NCI-H1930 (cell line): ENCODE measurements at places on chromosomes 5 and 9.

- DNase-seq, result no peak
These were observed 11.1 kb upstream of the AQP3 start for GRCh38 chr9:33458444-33458843.

GRCh38 chr5:78419396-78419795, 59.0 kb downstream of the SCAMP1 start:
- DNase-seq, result no peak

DNA sequence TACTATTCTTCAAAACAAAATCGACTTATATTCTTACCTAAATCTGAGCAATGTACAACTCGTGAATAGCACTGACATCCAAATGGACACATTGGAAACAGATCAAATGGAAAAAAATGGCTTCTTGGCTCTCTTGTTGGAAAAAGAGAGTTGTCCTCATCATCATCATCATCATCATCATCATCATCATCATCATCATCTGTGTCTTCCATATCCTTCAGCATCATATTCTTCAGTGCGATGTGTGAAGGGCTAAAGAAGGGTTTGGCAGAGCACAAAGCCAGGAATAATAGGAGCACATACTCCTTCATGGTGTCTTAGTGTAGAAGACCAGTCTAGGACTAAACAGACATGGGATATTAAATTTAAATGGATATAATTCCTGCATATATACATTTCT, 7.7 kb downstream of the ASPN start:
- DNase-seq, result no peak

DNA sequence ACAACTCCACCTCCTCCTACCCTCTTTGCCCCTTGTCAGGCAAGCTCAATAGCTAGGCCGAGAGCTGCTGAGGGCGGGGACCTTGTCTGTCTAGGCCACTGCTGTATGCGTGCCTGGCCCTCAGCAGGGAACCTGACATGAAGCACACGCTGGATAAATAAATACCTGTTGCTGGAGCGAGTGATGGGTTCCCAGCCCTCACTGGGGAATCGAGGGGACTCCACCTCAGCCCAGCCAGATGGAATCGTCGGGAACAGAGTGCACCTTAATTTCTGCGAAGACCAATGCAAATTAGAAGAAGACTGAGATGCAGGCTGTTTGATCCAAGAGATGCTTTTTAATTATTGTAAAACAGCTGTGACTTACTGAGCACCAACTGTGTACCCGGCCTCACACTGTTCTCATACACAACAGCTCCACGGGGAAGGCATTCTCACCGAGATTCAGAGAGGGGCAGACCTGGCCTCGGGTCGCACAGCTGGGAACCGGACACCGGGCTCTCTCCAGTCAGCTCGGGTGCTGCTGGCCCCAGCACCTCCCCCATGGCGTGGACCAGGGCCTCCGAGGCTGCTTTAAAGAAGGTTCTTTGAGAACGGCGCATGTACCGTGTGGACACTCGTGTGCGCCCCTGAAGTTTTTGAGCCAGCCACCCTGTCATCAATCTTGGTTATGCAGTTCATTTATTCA, 109.7 kb upstream of the IER5L start:
- no peak for DNase-seq

- DNase-seq, result no peak
These were observed 27.3 kb upstream of the FER start for GRCh38 chr5:108720391-108720790.

GRCh38 chr5:27377626-27378025, 339.2 kb upstream of the CDH9 start:
- DNase-seq, result no peak

DNA sequence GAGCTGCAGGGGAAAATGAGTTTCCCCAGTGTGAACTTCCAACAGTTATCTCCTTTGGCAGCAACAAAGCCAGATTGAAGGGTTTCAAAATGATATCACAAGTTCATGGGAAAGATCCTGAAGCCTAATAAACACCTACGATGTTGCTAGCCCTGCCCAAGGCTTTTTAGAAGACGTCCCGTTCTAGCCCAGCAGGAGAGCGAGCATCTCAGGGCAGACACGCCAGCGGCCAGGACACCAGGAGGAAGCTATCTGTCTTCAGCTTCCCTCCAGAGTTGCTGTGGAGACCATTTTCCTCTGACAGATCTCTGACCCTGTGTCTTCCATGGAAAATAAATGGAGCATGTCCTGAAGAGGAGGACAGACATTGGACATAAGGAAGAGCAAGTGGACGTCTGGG, 98.4 kb downstream of the FBXO38 start:
- DNase-seq, result no peak

GRCh38 chr5:181024245-181025064, 15.6 kb upstream of the BTNL9 start:
- no peak for DNase-seq

- DNase-seq, result no peak
These were observed 26.9 kb downstream of the RAI14 start for GRCh38 chr5:34682926-34683623.

GRCh38 chr5:143454936-143455516, 51.5 kb upstream of the NR3C1 start:
- DNase-seq, result no peak

GRCh38 chr5:168552146-168552545, 23.0 kb downstream of the FBLL1 start:
- no peak for DNase-seq

DNA sequence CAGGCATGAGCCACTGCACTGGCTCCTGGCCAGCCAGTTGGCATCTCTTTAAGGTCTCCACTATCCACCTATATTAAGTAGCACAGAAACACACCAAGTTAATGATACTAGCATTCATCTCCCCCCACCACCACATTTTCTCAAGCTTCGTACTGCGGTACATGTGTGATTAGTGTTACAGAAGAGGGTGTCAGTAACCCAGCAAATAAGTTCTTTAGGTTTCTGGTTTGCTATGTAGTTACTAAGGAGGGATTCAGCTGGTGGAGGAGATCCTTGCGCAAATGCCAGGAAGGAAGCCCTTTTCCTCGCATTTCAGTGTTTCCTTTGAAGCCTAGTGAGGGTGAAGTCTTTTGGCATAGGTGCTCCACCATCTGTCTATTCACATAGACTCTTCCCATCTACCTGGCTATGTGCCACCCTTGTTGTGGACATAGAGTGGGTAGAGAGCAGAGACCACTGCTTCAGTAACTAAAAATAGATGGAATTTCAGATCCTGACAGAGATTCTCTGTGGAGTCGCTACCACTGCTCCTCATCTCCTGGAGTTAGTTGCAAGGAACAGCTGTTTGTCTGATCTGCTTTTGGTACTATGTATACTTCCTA, 16.7 kb downstream of the UBE2D2 start:
- no peak for DNase-seq

GRCh38 chr9:122221183-122221811, 7.5 kb downstream of the LHX6 start:
- DNase-seq, result no peak

DNA sequence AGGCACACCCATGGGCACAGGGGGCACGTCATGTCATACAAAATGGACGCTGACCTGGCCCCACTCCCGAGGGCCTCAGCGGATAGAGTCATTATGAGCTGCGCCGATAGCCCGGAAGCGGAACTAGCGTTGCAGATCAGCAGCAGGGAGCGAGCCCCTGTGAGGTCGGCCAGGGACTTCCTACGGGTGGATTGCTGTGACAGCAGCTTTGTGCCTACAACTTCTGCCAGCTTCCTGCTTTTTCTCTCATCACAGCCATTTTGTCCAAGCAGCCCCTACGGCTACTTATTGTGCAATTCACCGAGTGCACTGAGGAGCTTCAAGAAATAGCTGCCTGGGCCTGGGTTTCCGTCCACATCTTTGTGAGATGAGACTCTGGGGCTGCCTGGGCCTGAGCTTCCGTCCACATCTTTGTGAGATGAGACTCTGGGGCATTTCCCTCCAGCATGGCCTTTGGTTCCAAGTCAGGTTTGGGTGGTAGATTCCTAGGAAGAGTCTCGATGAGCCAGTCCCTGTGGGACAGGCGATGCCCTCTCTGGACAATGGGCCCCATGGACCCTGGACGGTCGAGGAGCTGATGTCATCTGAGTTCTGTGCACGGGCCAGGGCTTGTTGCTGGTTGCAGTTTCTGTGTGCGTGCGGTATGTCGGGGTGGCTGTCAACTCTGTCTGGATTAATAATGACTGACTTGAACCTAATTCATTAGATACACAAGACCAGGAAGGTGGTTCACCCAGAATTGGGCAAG, 67.0 kb upstream of the GNE start:
- DNase-seq, result no peak

DNA sequence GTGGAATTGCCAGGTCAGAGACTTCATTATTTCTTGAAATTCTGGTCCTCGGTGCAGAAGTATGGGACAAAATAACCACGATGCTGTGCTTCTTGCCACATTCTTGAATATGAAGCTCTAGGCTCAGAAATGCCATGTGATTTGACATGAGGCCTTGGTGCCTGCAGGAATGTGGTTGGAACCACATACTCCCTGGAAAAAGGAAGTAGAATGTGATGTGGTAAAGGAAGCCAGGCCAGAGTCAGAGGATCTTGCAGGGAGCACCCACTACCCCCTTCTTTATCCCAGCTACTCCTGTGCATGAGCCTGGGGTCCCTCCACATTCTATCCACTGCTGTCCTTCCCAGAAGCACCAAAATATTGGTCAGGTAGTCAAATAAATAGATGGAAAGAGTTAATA, 80.9 kb downstream of the FOXD1 start:
- DNase-seq, result no peak

GRCh38 chr5:66932457-66932856, 264.1 kb downstream of the CD180 start:
- no peak for DNase-seq

GRCh38 chr5:117649821-117650220, 1075.2 kb upstream of the SEMA6A start:
- DNase-seq, result no peak

- DNase-seq, result no peak
These were observed 12.0 kb downstream of the FRMD3 start for GRCh38 chr9:83526211-83526610.

DNA sequence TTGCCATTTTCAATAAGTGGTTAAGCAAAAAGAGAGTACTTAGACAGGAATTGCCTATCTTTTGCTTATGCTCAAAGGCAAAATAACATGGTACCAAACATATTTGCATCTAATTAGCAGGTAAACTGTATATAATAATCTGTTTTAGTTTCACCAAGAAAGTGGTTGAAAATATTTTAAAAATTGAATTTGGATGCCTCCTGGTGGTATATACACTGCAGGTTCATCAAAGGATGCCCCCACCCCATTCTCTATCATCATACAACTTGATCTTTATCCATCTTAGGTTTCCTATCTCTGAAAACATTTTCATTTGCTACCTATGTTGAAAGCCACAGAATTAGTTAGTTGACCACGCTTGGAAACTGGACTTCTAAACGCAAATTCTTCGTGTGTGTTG, 47.0 kb upstream of the MROH2B start:
- no peak for DNase-seq

DNA sequence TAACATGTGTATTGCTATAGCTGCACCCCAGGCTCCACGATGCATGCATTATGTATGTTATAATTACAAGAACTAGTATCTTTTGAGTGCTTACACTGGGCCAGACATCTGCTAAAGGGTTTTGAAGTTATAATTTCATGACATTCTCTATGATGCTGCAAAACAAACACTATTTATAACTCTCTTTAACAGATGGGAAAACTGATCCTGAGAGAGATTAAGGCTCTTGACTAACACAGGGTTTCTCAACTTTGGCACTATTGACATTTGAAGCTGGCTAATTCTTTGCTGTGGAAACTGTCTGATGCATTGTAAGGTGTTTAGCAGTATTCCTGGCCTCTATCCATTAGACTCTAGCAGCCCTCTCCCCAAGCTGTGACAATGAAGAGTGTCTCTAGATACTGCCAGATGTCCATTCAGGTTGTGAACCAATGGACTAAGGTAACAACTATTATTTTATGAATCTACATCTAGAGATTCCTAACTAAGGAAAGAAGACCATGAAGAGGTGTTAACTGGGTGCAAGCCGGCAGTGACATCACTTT, 258.6 kb downstream of the ASTN2 start:
- no peak for DNase-seq

- no peak for DNase-seq
These were observed 11.5 kb upstream of the OTULINL start for GRCh38 chr5:14569948-14570691.

DNA sequence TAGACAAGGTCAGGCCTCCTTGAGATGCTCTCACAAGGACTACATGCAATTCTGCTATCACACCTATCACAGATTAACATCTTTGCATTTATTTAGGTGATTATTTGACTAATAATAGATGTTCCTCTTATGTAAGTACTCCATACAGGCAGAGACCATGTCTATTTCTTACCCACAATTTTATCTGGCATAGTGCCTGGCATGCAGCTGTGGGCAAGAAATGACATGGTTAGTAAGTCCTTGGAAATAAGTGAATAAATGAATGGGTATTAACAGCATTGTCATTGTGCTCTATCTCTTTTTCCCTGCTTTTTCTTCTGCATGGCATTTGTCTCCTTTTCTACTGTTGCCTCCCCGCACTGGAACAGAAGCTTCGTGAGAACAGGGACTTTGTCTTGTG, 49.4 kb downstream of the SLC22A5 start:
- no peak for DNase-seq

GRCh38 chr9:134955156-134955555, 37.4 kb upstream of the FCN1 start:
- DNase-seq, result no peak

- no peak for DNase-seq
These were observed 293.1 kb downstream of the ZSWIM6 start for GRCh38 chr5:61625137-61625561.

GRCh38 chr5:41334758-41335157, 121.4 kb upstream of the C6 start:
- DNase-seq, result no peak

DNA sequence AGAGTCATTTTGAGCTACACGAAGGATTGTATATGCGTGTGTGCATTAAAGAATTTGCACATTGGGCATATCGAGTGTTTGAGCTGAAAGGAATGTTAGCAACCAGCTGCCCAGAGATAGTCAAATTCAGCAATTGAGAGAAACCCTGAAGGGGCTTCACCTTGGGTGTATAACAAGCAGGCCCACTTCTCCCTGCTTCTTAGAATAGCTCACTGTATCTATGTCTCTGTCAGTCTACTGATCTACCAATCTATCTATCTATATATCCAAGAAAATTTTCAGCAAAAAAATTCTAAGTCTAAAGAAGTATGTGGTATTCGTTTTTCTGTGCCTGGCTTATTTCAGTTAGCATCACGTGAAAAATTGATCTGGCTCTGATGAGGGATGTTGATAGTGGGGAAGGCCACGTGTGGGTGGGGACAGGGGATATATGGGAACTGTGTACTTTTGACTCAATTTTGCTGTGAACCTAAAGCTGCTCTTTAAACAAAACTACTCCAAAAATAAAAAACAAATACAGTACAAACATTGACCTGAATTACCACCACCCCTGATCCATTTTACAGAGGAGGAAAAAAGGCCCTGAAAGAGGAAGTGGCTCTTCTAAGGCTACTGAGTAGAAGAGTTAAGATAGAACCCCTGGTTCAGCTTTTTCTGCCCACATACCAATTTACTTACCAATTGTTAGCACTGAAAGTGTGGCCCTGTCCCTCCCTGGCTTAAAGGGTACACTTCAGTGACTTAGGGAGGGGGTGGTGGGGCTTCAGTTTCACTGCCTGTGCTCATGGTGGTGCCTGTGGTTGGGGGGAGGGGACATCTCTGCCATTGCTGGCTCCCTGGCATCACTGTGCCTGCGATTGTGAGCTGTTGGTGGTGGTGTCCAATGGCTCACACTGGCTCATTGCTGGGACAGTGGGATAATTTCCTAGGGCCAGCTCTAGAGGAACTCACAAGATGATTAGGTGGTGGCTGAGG, 141.8 kb downstream of the DOCK2 start:
- DNase-seq, result no peak

GRCh38 chr5:73298772-73299630, 126.0 kb downstream of the TMEM174 start:
- DNase-seq, result no peak
